ENCODE measurements at places on chromosomes 5 and 9.

GRCh38 chr9:124553738-124554137, 46.5 kb upstream of the NR5A1 start:
- no peak for DNase-seq

- no peak for DNase-seq
Observed at GRCh38 chr5:80067016-80067415, 31.9 kb downstream of the THBS4 start.

DNA sequence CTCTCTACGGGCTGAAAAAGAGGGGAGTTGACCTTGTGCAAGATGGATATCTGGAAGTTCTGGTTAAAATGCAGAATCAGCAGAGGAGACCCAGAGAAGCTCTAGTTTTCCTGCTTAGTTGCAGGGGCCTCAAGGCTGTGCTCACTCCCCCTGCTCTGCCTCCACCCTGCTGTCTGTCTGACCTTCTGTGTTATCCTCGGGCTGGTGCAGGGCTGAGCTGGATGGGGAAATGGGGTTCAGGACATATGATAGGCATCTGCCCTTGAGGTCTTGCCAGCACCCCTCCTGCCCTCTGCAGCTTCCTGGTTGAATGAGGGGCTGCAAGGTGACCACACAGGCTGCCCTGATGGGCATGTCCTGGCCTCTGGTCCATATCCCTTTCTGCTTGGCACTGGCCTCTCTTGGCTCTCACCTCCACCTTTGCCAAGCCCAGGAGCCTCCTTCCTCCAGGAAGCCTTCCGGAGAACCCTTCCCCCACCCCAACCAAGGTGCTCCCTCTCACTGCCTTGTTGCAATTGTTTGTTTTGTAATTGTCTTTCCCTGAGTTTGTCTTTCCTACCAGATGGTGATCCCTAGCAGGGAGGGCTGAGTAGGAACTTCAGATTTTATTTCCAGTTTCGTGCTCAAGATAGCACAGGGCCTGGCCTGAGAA, 1.3 kb downstream of the TMEM268 start:
- no peak for DNase-seq

DNA sequence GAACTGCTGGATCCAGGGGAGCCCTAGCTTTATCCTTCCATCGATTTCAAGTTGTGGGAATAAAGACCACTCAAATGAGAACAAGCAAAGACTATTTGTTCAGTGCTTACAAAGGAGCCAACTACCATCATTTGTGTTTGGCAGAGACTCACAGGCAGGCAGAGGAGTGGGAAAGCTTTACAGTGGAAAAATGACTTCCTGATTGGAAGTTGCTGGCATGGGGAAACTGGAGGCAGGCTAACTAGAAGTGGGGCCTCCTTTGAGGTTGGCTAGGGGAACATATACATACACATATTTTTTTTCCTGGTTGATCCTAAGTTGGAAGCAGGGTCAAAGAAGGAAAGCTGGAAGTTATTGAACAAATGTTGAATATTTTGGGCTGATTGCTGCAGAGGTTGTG, 121.7 kb downstream of the ACTBL2 start:
- no peak for DNase-seq

DNA sequence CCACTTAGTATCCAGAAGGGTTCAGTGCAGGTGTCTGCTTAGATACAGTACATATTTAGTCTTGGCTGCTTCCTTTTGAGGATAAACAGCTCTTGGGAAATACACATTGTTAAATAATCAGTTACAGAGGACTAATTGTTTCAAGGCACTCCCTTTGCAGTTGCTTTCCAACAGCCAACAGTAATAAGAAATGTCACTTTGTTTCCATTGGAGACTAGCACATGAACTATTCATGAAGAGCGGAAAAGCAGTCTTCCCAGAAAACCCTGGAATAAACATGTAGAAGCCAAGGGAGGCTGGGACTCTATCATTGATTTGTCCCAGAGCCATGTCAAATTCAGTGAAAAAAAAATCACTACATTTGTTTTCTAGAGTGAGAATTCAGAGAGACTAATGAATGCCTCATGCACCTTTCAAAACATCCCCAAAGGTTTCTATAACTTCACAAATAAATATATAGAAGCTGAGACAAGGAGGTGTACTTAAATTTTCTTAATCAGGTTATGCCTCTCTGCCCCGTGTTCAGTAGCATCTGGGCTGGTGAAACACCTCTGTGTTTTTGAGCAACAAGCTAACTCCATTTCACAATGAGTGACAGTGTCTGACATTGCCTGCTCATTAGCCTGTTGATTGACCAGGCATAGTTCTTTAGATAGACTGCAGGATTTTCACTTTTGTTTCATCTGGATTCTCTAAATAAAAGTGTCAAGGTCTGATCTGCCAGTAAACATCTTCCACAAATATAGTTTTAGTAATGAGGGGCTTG, 271.5 kb downstream of the ARRDC3 start:
- DNase-seq, result no peak

- DNase-seq, result no peak
Observed at GRCh38 chr9:132588501-132589147, 6.2 kb downstream of the BARHL1 start.

GRCh38 chr9:84293001-84293798, 47.4 kb downstream of the SLC28A3 start:
- no peak for DNase-seq

DNA sequence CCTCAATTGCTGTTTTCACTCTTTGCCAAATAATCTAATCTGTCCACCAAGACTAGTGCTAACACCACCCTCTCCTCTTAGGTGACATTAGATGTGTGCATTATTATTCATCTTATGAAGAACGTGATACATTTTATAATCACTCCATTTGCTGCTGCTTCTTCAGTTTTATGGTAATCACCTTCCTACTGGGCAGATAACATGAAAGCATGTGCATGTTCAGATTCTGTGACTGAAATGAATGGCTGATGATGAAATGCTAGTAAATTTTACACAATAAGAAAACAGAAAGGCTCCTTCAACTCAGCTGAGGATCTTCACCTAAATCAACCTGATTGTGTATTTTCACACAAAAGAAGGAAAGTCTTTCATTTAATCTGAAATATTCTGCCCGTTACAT, 577.6 kb downstream of the CSNK1G3 start:
- no peak for DNase-seq

DNA sequence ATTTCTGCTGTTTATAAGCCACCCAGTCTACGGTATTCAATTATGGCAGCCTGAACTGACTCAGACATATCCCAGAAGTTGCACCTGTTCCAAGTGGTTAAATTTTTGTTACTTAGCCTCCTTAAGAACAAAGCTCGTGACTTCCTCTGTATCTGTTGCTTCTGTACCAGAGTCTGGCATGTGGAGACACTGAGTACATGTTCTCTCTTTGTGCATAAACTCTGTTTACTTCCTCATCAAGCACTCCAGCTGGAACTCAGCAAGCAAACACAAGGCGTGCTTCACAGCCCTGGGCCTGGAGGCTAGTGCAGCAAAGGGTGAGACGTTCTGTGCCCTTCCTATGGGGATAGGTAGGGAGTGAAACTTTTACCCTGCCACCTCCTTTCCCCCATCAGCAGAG, 19.0 kb downstream of the C9orf152 start:
- no peak for DNase-seq

DNA sequence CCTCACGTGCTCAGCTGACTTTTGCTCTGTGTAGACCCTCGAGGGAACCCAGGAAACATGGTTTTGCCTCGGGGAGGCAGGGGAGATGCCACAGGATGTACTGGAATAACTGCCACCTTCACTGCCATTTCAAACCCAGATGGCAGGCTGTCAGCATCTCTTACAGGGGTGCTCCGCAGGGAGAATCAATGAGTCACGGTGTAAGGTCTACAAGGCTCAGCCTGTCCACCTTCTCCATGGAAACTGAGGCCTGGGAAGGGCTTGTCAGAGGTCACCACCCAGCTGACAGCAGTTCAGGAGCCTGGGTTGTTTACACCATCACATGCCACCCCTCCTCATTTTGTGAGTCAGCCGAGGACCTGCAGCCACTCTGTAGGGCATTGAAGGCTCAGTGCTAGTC, 30.8 kb downstream of the DAB2IP start:
- DNase-seq, result no peak

GRCh38 chr5:112210430-112211005, 208.6 kb downstream of the EPB41L4A start:
- no peak for DNase-seq

DNA sequence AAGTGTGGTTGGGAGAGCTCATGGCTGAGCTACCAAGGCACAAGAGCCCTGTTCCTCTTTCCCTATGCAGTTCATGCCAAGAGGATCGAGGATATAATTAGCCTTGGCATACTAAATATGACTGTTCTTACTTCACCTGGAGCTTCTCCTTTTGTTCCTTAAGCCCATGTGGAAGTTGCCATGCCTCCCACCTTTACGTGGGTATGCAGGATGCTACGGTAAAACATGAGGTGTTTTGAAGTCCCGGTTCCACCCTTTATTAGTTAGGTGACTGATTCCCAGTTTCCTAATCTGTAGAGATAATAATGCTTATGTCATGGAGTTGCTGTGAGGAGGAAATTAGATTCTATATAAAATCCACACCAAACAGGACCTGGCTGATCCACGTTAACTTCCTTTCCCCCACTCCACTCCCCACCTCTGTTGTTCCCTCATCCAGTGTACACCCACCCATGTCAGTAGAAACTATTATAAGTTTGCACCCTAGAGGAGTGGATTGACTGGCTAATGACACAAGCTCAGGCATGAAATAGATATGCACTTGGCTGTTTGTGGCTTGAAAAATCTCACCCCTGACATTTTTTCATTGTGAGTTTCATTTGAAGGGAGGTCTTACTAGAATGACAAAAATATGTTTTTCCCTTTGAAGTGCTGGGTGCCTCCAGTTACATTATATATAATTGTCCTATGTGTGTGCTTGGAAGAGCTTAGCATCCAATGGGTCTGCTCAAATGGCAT, 36.8 kb upstream of the SHOC1 start:
- no peak for DNase-seq

GRCh38 chr9:99305820-99306811, 84.0 kb downstream of the SEC61B start:
- DNase-seq, result no peak

GRCh38 chr5:102823441-102823874, 68.4 kb downstream of the PAM start:
- no peak for DNase-seq

GRCh38 chr5:56545016-56545415, 270.3 kb upstream of the MAP3K1 start:
- DNase-seq, result no peak

- no peak for DNase-seq
Observed at GRCh38 chr9:24071091-24071490, 245.1 kb upstream of the ELAVL2 start.

DNA sequence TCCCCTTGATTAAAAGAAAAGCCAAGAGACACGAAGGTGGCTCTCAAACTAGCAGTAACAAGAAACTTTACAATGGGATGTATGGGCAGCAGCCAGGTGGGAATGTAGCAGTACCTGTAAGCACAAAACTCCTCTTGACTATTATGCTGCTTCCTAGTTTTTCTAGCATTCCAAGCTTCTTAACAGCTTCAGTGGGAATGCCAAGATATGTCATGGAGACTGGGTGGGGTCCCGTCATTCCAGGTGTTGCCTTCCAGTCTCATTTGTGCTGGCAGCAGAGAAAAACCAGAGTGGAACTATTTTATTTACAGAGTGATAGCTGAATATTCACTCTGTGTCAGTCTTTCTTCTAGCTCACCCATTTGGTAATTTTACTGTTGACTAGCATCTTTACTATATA, 236.6 kb downstream of the ARL15 start:
- DNase-seq, result no peak

- no peak for DNase-seq
Observed at GRCh38 chr5:39412721-39413394, 11.9 kb downstream of the DAB2 start.

DNA sequence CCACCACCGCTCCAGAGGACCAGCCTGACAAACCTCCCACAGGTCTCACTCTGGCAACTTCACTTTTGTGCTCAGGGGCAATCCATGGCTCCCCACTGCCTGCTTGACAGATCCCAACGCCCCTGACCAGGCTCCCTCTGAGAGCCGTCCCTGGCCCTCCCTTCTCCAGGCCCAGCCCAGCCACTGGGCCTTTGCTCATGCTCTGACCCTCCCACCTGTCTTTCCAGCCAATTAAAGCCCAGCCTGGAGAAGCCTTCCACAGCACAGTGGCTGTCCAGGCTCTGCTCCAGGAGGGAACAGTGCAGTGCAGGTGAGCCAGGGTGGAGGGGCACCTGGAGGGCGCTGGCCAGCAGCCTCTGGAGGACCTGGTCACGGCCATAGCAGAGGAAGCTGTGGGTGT, 3.3 kb downstream of the ENTPD2 start:
- no peak for DNase-seq

DNA sequence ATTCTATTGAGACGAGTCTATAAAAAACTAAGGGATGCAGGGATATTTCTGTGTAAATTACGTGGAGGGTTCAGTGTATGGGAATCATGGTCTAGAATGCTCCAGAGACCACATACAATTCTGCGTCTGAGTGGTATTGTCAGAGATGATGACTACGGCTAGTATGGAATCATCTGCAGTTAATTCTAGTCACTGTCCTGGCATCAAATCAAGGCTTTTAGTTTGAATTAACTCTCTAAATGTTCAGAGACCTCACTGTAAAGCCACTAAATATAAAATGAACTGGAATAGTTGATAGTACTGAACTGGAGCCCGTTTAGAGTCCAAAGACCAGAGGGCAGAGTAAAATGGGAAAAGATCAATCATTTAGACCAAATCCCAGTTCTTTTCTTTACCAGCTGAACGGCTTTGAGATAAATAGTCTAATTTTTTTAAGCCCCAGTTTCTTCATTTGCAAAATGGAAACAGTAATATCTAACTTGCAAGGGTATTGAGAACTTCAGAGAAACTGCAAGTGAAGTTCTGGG, 599.8 kb downstream of the EBF1 start:
- no peak for DNase-seq

DNA sequence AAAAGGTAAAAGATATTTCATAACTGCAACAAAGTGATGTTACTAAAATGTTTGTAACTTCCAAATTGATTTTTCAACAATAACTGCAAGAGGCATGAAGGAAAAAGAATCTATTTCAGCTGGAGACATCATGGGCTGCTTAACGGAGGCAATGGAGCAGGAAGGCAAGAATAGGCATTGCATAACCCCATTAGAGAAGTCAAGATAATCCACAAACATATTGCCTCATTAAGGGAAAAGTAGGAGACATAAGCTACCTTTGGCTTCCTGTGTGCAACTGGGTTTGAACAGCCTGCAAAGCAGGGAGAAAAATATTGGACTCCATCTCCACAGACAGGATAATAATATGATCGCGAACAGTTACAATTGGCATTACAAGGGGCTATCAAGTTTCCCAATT, 46.7 kb downstream of the SLCO4C1 start:
- no peak for DNase-seq

GRCh38 chr9:23823986-23824829, 1.8 kb downstream of the ELAVL2 start:
- DNase-seq, result no peak

GRCh38 chr5:156927545-156927944, 35.5 kb downstream of the TIMD4 start:
- no peak for DNase-seq

GRCh38 chr5:132462333-132462732, 28.2 kb downstream of the IRF1 start:
- no peak for DNase-seq

GRCh38 chr5:51618234-51618633, 235.0 kb downstream of the ISL1 start:
- DNase-seq, result no peak

- DNase-seq, result no peak
Observed at GRCh38 chr9:76716085-76716672, 48.1 kb upstream of the PCA3 start.

GRCh38 chr5:23318166-23318565, 189.2 kb upstream of the PRDM9 start:
- no peak for DNase-seq

Data from stimulated activated CD8-positive, alpha-beta memory T cell treated with anti-CD3 and anti-CD28 coated beads, Interleukin-15, amount 100 ng/mL, for 48 hours (primary cell).